ENCODE measurements at places on chromosomes 6 and 20.

GRCh38 chr6:35392773-35393672, 50.7 kb downstream of the PPARD start:
- DNase-seq, result no peak

GRCh38 chr6:121187200-121187832, 147.0 kb downstream of the TBC1D32 start:
- DNase-seq, result no peak

DNA sequence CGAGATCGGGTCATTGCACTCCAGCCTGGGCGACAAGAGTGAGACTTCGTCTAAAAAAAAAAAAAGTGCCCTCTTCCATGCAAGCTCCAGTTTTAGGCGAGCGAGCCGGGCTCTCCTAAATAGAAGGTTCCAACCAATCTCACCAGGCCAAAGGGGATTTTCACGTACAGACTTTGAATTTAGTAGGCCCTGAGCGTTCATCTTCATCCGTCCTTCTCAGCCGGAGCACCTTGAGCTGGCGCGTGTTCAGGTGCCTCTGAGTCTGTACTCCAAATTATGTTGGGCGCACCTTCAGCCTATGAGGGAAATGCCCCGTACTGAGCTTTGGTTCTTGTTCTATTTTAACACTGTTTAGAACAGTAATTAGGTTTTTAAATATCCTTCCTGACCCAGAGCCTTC, 817 bp upstream of the TAP2 start:
- no peak for DNase-seq

- no peak for DNase-seq
Measured at GRCh38 chr20:61564628-61565027, 312.6 kb downstream of the CDH4 start.

GRCh38 chr6:135319819-135320218, 138.7 kb downstream of the MYB start:
- no peak for DNase-seq

DNA sequence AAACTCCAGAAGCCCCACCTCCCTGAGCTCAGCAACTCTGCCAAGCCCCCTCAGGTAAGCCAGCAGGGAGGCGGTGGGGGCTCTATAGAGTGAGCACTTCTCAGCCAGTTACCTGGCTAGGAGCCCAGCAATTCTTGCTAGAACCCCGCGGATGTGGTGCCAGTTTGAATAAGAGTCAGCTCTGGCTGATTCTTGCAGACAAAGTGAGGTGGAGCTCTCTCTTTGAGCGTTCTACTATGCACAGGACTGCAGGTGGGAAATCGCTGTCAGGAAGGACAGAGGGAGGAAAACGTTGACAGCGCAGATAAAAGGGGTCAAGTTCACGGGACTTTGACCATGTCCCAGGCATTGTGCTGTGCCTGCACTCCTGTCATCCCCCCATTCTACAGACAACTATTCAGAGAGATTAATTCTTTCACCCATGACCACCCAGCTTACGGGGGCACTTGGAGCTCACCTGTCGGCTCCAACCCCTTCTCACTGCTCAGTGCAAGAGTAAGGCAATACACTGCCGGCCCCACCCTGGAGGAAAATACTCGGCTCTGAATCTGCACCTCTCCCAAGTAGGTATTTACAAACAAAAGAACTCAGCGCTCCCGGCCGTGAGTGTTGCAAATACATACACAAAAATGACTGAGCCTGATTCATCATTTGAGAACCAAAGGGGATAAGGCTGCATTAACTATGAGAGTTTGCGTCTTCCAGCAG, 92.9 kb downstream of the ANKRD60 start:
- DNase-seq, result no peak

DNA sequence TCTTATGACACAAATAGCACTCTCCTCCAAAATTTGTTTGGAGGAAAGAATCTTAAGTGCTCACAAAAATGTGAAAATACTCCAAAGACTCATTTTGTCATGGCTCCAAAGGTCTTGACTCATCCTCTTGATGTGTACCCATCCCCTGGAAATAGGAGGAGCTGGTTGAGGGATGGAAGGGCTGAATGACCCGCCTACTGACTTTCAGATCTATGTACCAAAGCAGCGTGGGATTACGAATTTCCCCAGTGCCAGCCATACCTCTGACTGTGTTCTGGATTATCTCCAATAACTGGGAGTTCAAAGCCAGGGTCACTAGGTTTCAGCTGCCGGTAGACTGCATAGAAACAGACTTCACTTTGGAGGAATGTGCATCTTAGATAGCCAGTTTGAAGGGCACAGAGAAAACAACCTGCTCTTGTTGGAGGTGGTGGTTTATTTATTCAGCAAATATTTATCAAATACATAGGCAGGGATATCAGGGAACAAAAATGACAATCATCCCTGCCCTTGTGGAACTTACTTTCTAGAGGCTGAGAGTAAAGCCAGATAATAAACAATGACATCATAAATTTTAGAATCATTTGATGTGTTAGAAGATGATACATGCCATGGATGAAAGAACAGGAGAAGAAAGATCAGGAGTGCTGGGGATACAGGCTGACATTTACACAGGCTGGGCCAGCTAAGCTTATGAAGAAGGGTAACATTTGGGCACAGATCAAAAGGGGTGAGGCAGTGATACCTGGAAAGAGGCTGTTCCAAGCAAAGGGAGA, 246.6 kb downstream of the TBXT start:
- DNase-seq, result no peak

- DNase-seq, result no peak
Measured at GRCh38 chr20:50259705-50260478, 69.3 kb downstream of the CEBPB start.

- DNase-seq, result no peak
Measured at GRCh38 chr6:100217225-100218012, 223.4 kb upstream of the MCHR2 start.

DNA sequence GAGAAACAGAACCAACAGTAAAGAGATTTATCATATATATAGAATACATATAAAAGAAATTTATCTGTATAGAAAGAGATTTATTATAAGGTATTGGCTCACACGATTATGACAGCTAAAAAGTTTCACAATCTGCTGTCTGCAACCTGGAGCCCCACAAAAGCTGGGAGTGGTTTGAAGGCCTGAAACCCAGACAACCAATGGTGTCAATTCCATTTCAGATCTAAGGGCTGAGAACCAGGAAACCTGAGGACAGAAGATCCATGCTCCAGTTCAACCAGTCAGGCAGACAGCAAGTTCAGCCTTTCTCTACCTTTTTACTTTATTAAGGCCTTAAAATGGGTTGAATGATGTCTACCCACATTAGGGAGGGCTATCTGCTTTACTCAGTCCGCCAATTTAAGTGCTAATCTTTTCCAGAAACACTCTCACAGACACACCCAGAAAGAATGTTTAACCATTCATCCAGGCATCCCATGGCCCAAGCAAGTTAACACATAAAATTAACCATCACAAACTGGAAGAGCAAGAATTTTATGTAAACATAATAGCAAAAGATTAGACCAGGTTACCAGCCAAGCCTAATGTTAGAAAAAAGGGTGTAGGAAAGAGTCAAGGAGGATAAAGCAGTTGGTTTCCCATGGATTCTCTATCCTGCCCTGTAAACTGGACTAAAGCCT, 170.9 kb downstream of the FUT9 start:
- DNase-seq, result no peak

- no peak for DNase-seq
Measured at GRCh38 chr20:38165966-38166702, 1.1 kb upstream of the TGM2 start.

DNA sequence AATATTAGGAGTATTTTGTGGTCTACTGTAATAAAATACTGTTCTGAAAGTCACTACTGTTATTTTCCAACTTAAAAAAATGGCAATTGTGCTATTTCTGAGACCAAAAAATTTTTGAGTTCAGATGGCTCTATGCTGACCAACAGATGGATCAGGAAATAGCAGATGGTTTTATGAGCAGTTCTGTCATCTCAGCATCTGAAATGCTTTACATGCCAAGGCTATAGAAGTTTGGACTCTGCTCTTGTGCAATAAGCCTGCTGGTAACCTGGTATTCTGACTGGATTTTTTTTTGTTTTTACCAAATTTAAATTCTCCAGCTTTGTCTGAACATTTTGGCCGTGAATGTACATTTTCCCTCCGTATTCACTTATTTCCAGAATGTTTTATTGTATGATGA, 1127.5 kb downstream of the GRIK2 start:
- no peak for DNase-seq

DNA sequence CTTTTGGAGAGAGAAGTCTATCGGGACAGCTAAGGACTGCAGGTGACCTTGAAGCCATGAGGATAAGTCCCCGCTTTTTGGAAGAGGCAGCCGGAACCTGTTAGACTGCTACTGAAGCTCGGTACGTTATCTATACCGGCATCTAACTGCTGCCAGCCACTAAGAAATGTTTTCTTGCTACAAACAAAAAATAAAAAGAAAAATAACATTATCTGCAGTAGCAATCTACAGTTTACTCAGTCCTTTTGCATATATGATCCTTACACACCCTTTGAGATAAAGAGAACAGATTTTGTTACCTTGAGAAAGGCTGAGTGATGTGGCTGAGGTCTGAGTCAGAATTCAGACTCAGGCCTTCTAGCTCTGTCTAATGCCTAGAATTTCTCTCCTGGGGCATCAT, 314.6 kb downstream of the CDH26 start:
- DNase-seq, result no peak

DNA sequence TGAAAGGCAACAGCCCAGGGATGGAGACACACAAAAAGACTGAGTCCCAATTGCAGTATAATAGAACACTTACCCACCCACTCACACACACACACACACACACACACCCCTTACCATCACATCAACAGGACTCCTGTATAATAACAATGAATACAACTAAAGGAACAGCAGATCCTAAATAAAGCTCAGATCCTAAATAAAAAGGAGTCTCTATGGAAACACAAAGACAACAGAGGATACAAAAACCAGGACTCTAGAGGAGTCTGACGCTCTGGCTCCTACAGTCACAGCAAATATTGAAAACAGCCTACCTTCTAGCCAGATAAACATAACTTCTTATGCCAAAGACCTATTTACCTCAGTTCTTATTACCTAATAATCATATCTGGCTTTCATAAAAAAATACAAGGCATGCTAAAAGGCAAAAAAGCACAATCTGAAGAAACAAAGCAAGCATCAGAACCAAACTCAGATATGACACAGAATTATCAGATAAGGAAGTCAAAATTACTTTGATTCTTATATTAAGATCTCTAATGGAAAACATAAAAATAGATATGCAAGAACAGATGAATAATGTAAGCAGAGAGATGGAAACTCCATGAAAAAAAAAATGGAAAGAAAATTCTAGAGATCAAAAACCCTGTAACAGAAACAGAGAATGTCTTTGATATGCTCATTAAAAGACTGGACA, 134.9 kb downstream of the MMUT start:
- DNase-seq, result no peak

DNA sequence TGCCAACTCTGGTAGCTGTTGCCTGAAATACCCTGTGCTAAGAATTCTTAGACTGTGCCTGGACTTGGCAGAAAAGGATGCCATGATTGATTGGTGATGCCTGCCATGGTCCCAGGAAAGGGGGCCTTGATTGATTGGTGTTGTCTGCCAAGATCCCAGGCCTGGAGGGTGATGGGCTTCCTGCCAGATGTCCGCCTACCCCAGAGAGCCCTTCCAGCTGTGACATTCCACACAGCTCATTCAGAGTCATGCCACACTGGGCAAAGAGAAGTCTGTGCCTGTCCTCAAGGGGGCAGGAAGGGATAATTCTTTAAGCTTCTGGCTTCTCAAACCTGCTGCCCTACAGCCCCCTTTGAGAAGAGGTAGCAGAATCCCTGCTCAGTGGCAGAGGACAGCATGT, 24.6 kb downstream of the RIMS4 start:
- DNase-seq, result no peak

GRCh38 chr6:41043151-41043550, 884 bp downstream of the TSPO2 start:
- DNase-seq, result no peak

GRCh38 chr6:91045161-91045560, 458.3 kb upstream of the MAP3K7 start:
- no peak for DNase-seq

GRCh38 chr6:166584155-166584554, 2.3 kb downstream of the RAMACL start:
- no peak for DNase-seq

- no peak for DNase-seq
Measured at GRCh38 chr6:136510782-136511181, 39.4 kb downstream of the MAP7 start.

DNA sequence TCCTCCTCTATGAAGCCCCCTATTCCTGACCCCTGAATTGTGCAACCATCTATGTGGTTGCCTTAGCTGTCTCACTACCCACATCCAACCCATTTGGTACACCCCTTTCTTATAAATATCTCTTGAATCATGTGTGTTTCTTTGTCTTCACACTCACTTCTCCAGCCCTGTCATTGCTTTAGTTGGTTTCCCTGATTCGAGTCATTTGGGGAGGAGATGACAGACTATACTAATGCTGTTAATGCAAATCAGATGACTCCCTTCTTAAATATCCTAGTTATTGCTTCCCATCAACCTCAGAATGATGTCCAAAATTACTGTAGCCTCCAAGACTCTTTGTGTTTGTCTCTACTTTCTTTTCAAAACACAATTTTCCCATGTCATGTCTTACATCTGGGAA, 23.0 kb downstream of the SLC35D3 start:
- DNase-seq, result no peak

DNA sequence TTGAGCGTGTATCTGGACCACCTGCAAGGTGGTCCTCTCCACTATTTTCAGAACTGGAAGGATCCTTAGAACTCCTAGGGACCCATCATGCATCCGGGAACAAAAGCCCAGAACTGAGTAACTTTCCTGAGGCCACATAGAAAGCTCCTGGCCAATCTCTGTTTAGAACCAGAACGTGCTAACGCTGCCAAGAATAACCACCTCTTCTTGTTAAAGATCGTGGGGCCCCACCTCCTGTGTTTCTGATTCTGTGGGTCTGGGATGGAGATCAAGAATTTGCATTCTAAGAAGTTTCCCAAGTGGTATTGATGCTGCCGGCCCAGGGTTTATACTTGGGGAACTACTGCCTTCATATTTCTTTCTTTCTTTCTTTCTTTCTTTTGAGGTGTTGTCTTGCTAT, 13.3 kb downstream of the CD40 start:
- DNase-seq, result no peak

- DNase-seq, result peak; percentile 90
Measured at GRCh38 chr20:32484958-32485769, 100.0 kb downstream of the NOL4L start.

GRCh38 chr6:81748994-81749393, 3.5 kb downstream of the TENT5A start:
- no peak for DNase-seq

GRCh38 chr20:34705397-34706301, 1.5 kb downstream of the TP53INP2 start:
- DNase-seq, result peak; percentile 29

DNA sequence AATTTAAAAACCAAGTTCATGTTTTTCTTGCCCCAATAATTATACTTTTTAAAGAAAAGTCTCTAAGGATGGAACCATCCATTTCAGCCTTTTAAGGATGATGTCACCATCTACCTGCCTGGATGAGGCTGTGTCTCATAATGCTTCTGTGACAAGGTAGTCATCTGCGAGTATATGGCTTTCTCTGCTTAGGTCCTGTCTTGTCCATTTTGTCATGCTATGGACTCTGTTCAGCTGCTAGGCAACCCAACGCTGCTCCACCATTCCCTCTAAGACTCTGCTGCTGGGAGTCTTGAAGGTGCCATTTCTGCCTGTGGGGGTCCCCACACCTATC, 459.8 kb upstream of the RUNX2 start:
- DNase-seq, result no peak

GRCh38 chr6:107340881-107341280, 118.5 kb downstream of the PDSS2 start:
- no peak for DNase-seq

- no peak for DNase-seq
Measured at GRCh38 chr6:92147246-92147645, 1272.1 kb downstream of the EPHA7 start.

- DNase-seq, result no peak
Measured at GRCh38 chr20:1214838-1215261, 11.0 kb upstream of the RAD21L1 start.
